CMK (cell line): ENCODE measurements at places on chromosomes 11 and 22.

DNA sequence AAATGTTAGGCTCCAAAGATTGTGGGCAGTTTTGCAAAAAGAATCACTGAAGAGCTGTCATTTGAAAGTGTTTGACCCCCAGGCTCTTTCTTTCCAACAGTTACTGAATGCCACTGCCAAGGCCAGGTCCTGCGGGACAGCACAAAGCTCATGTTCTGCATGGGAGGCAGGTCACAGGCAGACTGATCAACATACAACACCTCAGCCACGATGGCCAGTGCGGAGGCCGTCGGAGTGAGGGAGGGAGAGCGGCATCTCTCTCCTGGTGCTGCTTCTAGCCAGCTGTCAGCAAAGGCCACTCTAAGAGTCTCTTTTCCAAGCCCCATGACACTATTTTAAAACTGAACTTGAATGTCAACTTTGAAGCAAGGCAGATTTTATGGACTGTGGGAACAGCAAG is 49.9 kb downstream of the ARFGAP3 start:
- no peak for DNase-seq

- no peak for DNase-seq
These were observed 37.1 kb downstream of the TAF1D start for GRCh38 chr11:93704237-93704636.

- no peak for DNase-seq
These were observed 272.5 kb downstream of the NTM start for GRCh38 chr11:131642756-131643531.

DNA sequence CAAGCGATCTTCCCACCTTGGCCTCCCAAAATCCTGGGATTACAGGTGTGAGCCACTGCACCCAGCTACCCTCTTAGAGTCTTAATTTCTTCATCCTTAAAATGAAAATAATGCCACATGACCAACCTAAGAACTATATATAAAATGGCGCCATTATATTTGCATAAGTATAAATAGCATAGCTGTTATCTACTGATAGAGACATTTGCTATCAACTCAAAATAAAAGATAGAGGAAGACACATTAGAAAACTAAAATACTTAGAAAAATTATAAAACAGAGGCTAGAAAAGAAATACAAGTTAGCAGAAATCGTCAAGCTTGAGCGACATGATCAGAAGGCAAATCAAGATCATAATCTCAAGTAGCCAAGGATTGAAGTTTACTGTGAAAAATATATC is 6.2 kb downstream of the FAM168A start:
- DNase-seq: no peak

GRCh38 chr11:131218542-131218941 is 151.9 kb upstream of the NTM start:
- no peak for DNase-seq

DNA sequence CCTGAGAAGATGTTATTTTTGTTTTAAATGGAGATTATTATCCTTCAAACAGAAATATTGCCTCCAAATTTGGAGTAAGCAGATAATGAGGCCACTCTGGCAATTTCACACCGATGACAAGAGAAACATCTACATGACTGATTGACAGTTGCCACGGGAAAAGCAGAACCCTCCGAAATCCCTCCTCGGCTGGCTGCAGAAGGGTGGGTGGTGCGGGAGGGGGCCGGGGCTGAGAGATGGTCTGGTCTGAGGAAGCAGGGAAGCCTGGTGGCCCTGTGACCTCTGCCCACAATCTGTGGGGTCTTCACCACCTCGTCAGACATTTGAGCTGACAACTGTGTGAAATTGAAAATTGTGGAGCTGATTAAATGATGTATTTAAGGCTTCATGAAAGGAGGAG is 503.2 kb downstream of the MN1 start:
- no peak for DNase-seq

- DNase-seq: no peak
These were observed 172.8 kb downstream of the FAM181B start for GRCh38 chr11:82560836-82561235.

DNA sequence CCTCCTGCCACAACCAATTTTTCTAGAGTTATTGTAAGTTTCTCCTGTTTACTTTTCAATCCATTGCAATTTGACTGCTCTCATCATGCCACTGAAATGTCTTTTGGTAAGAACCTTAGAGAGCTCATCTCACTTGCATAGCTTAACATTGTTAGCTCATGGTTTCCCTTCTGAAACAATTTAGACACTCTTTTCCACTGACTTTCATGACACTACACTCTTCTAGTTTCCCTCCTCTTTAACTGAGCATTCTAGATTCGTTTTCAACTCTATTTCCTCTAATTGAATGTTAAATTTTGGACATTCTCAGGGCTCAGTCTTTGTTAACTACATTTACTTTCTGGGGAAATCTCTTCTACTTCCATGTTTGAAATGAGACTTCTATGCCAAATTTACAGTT is 369.1 kb downstream of the JRKL start:
- DNase-seq: no peak

GRCh38 chr22:30178181-30179126 is 68.1 kb downstream of the LIF start:
- no peak for DNase-seq

- DNase-seq: no peak
These were observed 2.2 kb upstream of the MRGPRG start for GRCh38 chr11:3220521-3221407.

GRCh38 chr11:6629892-6630631 is 10.8 kb upstream of the TPP1 start:
- no peak for DNase-seq

- no peak for DNase-seq
These were observed 309.3 kb downstream of the SOX6 start for GRCh38 chr11:16047073-16047472.
